Eye (tissue), 1 donor: ENCODE measurements at places on chromosomes 2 and 18.

DNA sequence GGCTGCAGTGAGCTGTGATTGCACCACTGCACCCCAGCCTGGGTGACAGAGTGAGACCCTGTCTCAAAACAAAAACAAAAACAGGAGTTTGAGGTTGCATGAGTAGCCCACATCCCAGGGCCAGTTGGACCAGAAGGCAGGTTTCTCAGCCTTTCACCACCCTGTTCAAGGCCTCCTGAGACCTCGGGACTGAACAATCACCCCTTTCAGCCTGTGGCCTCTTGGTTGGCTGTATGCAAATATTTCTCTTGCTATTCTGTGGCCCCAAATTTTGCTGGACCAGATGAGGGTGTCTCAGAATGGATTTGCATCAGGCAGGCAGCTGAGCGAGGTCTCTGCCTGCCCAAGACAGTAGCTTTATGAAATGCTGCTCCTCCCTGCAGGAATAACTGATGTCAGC is 56.9 kb downstream of the DPYSL5 start:
- no peak for DNase-seq

DNA sequence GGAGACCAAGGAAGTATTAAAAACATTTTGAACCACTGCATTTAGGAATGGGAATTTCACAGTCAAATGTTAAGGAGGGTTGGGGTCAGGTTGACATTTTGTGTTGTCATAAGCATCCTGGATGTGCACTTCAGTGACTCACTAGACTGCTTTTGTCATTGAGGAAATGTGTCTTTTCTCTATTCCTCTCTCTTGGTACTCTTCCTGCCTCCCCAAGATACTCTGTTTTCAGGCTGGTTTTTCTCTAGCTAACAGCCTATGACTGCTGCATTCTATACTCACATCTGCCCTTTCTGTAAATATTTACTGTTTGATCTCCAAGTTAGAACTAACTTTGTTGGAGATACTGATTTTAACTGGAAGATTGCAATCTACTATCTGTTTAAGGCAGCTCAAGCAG is 23.4 kb downstream of the XRCC5 start:
- DNase-seq, result no peak

DNA sequence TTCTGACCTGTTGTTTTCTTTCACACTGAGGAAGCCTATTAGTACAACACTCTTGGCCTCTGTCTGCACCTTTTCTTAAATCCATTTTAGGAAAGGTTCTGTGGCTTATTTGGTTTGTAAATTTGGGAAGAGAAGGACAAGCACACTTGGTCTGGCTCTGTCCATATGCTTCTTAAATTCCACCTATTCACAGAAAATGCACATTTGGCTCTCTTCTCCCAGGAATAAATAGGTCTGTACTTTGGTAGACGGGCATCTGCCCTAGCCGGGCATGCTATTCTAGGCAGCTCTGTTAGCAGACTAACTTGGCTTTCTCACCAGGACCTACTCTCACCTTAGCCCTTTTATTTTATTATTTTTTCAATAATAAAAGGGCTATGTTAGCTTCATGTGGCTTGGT is 1211.8 kb upstream of the SLC39A10 start:
- no peak for DNase-seq

DNA sequence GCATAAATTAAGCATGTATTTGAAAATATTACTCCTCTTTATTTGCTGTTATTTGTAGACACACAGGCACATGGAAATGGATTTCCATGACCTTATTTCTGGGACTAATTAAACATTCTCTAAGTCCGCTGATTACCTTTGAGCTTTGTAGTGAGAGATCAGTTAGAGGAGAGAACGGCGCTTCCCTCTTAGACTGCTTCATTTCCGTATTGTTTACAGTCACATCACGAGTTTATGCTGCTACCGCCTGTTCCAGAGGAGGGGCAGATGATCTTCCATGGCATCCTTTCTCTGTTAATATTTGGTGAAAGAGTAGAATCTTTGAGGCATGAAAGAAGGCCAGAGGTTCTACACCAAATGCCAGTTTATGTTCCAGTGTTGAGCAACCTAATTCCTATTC is 404.4 kb downstream of the TRIB2 start:
- no peak for DNase-seq

DNA sequence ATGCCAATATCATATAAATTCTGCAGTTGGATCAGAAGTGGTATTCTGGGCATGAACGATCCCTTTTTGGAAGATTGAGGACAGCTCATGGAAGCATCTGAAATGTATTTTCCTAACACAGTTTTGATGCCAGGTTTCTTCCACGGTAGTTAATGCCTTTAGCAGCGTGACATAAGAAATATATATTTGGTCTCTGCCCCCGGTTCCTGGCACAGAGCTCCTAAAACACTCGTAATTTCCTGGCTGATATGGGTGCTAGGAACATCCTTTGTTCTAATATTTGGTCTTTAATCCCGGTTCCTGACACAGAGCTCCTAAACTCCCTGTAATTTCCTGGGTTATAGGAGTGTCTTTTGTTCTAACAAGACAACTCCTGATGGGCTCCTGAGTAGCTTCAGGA is 8.2 kb upstream of the CABLES1 start:
- no peak for DNase-seq

GRCh38 chr2:58448065-58448507 is 207.0 kb upstream of the FANCL start:
- peak; percentile 85 for DNase-seq

- DNase-seq, result no peak
These were observed 31.8 kb downstream of the ARHGAP25 start for GRCh38 chr2:68766376-68766845.

DNA sequence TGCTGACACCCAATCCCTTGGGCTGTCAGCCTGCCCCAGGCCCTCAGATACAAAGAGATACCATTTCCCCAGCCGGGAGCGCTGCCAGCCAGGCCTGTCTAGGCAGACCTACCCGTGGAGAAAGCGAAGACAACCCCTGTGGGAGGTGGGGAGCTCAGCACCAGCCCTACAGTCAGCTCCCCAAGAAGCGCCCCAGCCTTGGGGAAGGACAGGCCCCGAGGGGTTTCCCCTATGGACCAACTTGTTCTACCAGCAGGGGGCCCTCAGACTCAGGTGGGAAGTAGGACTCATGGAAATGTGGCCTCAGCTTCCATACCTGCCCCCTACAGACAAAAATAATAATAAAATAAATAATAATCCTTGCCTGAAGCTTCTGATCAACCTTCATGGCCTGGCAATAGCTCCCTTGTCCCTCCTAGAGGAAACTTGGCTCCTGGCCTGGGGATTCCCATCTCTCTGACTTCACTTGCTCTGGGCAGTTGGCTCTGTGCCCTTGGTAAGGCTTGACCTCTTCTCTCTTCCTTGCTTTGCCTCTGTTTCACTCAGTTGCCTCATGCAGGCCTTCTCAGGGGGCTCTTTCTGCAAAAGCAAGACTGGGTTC is 7.0 kb downstream of the SLC35F6 start:
- DNase-seq, result no peak

DNA sequence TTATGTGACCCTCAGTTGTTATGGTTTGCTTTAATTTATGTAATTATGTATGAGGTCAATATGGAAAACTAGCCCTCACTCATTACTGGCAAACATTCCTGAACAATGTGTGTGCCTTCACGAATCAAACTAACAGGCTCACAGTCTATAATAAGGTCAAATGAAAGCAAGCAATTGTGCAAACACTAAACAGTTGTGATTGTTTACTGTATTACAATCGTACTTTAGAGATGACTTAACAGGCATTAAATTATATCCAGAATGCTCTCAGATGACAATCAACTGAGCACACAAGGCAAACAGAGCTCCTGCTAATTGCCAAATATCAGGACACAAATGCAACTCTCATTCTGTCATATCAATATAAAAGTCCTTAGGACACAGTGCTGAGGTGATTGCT is 29.5 kb downstream of the COL5A2 start:
- DNase-seq, result peak; percentile 50

GRCh38 chr2:218858671-218859555 is 692 bp upstream of the WNT6 start:
- DNase-seq, result peak; percentile 69

GRCh38 chr2:138003411-138003810 is 39.1 kb downstream of the HNMT start:
- DNase-seq, result no peak

DNA sequence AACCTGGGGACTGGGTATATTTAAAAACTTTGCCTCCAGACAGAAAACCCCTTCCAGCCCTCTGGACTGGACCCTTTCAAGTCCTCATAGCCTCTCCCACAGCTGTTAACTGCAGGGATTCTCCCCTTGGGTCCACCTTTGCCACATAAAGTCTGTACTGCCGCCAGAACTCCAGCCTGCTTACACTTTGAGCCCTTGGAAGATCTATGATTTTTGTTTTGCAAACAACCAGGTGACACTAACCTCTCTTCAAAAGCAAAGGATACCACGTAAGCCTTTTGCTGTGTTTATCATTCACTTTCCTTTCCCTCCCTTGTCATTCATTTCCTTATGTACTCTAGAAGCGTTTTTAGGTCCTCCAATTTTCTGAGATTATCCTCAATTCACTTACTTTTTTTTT is 4.1 kb upstream of the AGXT start:
- DNase-seq, result no peak

DNA sequence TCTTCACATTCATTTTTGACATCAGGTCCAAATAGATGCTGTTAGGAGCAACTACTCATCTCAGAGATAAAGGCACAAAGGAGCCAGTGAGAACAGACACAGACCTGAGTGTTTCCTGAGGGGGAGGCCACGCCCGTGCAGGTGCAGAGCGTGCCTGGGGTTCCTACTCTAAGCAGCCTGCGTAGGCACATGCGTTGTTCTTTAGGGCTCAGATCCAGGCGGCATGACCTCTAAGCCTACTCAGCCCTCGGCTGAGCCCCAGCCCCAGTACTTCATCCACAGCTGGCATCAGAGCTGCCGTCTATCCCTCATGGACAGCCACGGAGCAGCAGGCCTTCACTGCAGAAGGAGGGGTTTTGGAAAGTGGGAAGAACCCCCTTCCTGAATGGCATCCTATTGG is 54.9 kb upstream of the PXDN start:
- DNase-seq, result no peak

- DNase-seq, result no peak
These were observed 10.7 kb downstream of the CYRIA start for GRCh38 chr2:16654833-16655444.

DNA sequence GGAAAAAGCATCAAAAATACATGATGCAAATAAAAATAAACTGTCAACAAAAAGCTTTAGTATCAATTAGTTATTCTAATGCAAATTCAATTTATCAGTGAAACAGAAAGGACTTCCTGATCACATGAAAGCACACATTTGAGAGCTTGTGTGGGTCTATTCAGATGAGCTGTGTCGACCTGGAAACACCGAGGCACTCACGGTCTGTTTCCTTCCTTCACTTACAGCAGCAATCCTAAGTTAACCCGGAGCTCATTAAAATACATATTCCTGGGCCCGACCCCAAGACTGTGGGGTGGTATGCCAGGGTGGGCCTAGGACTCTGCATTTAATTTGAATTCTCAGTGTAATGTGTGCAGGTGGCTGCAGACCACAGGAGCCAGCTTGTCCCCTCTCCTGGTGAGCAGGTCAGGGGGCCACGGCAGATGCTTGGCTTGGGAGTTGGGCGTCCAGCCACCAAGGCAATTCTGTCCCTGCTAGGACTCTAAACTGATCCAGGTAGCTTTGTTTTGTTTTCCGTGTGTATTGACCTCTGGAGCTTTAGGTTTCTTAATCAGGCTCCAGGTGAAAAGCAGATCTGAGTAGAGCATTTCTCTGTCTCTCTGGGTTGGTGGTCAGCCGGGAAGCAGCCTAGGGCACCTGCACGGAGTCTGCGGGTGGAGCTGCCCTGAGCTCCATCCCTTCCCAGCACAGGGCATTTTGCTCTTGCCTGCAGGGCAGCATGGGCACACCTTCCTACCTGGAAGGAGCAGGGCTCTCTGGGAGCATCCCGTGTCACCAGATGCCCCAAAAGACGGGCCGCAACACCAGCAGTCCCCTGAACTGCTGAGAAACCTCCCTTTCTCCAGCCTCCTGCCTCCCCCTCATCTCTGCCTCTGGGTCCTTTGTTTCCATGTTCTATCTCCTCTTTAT is 9.0 kb downstream of the MBP start:
- no peak for DNase-seq

- DNase-seq, result no peak
These were observed 183.9 kb downstream of the EIPR1 start for GRCh38 chr2:3193443-3194330.

DNA sequence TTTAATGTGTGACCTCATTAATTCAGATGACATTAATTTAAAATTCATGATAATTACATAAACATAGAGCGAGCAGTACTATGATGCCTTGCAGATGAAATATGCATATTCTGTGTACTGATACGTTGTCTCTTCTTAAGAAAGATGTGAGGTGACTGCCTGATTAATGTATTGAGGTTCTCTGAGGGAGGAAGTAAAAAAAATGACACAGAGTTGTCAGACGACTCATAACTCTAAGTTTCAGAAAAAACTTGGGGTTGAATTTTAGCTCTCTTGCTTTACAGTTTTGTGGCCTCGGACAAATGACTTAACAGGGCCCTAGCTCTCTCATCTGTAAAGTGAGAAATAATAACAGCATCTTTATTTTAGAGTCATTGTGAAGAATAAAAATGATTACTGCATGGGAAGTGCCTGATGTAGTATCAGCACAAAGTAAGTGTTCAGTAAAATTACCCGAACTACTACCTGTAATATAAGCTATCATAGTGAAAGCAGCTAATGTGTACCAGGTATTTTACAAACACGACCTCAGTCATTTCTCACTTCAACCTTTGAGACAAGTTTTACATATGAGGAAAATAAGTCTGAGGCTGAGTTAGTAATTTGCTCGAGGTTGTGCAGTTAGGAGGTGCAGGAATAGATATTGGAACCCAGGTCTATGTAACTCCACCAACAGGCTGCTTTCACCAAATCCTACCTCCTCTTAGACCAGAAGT is 65.3 kb downstream of the ALK start:
- DNase-seq, result no peak

DNA sequence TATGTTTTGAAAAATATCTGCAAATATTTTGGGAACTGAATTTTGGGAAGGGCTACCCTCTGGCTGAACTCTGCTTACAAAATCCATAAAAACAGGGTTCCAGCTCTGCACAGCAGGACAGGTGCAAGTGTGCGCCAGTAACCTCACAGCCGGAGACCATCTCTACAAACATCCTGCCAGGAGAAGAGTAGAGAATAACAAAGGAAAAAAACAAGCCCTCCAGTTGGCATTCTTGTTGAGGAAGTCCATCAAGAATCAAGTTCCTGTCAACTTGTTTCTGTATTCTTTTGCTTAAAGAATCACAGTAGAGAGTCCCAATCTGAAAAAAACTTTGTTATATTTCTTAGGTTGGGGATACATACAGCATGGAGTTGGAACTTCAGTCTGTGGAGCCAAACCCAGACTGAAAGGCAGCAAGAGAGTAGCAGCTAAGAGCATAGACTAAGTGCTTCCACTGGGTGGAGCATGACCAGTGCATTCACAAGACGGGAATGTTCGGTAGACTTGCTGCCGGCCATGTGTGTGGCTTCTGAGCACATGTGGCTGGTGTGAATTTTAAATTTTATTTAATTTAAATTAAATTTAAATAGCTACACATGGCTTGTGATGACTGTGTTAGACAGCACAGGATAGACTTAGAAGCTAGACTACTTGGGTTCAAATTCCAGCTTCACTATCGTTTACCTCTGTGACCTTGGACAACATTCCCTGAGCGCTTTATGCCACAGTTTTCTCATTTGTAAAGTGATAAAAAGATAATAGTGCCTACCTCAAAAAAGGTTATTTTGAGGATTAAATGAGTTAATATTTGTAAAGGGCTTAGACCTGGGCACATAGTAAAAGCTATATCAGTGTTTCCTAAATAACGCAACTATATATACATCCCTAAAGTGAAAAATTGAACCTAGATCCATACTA is 41.9 kb downstream of the SPTBN1 start:
- DNase-seq, result no peak
